ENCODE measurements at places on chromosomes 4 and X. TPM values are rescaled to one million over a fixed set of nuclear protein-coding genes. Genes with fewer than 3 reads are reported as not detected.

DNA sequence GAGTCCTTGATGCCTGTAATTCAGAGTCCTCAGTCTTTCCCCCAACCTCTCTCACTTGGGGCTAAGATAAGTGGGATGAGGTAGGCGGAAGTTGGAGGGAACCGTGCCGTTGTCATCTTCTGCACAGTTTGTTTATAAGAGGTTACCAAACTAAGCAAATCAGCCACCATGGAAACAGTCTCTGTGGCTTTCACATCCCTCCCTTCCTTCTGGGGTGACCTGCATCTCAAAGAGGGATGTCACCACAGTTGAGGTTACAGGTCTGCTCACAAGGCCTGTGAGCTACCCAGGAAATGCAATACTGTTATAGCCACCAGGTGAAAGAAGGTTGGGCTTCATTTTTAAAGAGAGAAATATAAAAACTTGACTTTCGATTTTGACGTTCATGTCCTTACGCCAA lies 26.3 kb downstream of the RTL5 start:
- no peak for DNase-seq

- DNase-seq: no peak
Measured at GRCh38 chr4:113828702-113829101, 67.2 kb upstream of the CAMK2D start.

DNA sequence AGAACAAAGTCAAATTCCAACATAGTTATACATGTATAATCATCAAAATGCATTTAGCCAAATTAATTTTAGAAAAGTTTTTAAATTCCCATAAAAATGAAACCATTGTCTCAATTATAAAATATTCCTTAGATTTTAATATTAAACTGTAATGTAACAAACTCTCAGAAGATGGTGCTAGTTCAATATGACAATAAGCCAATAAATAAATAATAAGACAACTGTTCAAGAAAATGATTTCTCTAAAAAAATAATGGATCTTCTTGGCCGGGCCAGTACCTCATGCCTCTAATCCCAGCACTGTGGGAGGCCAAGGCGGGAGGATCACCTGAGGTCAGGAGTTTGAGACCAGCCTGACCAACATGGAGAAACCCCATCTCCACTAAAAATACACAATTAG lies 80.3 kb downstream of the RAB28 start:
- DNase-seq: no peak

Gene GAGE13
- total RNA-seq: not detected

- DNase-seq: no peak
Measured at GRCh38 chrX:136549226-136549625, 17.2 kb downstream of the VGLL1 start.

- no peak for DNase-seq
Measured at GRCh38 chr4:123354701-123355100, 41.9 kb upstream of the SPRY1 start.

Gene KLKB1
- 2.4 TPM for total RNA-seq

DNA sequence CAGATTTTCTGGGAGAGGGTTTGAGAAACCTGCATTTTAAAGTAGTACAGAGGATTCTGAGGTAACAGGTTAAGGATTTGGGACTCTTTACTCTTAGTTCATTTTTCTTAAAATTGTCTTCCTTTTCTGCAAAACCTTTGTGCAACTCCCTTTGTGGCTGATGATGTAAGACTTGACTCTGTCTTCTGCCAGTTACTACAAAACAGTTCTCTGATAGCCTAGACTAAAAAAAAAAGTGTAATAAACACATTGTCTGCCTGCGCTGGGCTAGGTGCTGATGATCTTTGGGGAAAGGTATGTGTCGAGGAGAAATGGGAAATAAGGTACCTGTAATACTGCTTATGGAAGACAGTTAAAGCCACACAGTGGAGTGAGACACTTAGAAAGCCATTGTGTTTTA lies 28.7 kb downstream of the IL13RA1 start:
- DNase-seq: no peak

DNA sequence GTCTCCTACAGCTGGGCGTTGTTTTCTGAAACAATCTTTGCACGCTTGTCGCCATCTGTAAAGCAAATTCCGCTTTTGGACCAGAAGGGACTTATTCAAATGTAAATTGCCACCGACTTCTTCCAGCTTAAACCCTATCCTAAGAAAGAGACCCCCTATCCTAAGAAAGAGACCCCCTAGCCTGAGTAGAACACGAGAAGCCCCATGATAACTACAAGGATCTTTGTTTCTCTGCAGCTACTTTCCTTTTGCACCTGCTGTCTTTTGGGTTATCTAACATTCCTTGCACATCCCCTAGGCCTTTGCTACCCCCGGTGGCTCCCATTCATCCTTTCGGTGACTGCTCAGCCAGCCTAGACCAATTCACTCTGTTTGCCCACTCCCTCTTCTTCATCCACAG lies 536.0 kb upstream of the PRKX start:
- DNase-seq: no peak

- DNase-seq: no peak
Measured at GRCh38 chr4:152010710-152011079, 249.9 kb upstream of the GATB start.

GRCh38 chr4:99863804-99864203 lies 30.4 kb downstream of the LAMTOR3 start:
- DNase-seq: no peak

DNA sequence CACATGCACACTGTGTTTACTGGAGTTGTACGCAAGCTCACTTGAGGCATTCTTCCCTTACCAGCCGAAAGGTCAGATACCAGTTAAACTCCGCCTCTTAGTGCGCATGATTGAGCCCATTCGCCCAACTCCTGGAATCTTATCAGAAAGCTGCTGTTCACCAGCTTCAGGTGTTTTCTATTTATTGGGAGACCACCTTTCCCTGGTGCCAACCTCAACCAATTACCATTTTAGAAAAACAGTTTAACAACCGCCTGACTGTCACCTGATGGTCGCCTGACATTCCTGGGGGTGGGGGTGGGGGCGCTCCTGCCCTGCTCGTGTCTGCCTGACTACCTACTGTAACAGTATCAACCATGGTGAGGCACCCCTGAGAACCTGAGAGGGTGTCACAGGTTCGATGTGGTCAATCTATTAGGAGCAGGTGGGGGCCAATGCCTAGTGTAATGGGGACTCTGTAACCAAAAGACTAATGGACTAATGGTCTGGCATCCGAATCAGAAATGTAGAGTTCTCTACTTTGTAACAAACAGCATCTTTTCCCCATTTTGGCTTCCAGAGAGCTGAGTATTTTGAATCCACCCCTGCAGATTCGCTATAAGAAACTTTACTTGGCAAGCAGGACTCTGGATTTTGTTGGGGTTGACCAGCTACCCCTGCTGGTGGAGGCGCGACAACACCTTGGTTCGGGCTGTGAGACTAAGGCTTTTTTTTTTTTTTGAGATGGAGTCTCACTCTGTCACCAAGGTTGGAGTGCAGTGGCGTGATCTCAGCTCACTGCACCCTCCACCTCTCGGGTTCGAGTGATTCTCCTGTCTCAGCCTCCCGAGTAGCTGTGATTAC lies 58.2 kb upstream of the ZNF157 start:
- peak; percentile 47 for DNase-seq

- no peak for DNase-seq
Measured at GRCh38 chr4:51853027-51853682, 10.2 kb downstream of the DCUN1D4 start.

Gene CXCR3
- total RNA-seq: 2.1 TPM

Gene AMBN
- total RNA-seq: not detected

DNA sequence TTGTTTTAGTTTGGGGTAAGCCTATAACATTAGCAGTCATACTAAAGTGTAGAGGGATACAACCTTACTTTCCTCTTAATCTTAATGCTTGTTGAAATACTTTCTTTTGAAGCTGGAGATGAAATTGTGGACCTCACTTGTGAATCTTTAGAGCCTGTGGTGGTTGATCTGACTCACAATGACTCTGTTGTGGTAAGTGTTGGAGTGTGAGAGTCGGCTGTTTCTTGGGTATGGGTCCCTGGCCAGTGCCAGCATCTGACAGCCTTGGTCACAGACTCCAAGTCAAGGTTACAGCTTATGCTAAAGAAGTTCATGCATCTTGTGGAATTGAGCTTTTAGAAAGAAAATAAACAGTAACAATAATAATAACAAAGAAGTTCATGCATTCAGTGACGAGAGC lies 31.6 kb downstream of the RNF4 start:
- no peak for DNase-seq

Gene UCP1
- total RNA-seq: not detected

DNA sequence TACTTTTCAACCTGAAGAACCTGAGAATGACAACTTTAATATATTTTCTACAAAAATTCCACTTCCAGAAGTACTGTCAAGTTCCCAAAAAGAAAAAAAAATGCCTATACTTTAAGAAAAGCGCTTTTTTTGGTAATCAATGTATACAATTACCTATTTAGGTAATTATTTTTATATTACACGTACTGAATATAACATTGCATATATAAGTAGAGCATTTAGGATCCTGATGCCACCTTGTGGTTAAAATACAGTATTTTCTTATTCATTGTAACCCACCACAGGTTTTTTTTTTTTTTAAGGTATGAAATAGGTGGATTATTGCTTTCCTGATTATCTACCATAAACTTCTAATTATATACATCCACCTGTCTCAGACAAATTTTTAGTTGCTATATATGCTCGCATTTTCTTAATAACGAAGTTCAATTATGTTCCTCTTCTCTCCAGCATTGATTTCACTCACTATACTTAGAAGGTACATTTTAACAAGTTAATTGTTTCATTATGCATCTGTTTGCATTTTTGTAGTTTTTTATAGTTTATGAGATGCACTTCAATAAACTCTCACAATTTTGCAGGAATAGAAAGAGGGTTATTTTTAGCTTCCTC lies 5.2 kb downstream of the MAP9 start:
- no peak for DNase-seq

DNA sequence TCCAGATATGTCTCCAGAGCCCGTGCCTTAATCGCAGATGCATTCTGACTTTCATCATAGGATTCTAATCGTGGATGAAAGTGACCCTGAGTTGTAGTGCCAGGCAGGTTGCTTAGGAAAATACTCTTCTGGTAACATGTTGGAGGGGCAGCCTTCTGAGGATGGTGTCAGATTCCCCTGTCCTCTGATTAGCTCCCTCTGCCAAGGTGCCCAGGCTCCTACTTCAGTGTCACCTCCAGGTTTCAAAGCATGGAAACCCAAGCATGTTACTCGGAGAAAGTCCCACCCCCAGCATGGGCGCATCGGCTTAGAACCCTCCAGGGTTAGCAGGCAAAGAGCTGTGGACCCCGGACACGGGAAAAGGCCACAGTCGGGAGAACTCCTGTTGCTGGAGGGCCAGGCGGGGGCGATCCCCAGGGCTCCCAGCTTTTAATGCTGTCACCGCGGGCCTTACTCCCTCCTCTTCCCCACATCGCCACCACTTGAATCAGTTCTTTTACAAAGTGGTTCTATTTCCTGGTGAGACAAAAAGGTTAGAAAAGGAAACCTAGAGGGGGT lies 44.5 kb downstream of the TRIM2 start:
- DNase-seq: no peak

DNA sequence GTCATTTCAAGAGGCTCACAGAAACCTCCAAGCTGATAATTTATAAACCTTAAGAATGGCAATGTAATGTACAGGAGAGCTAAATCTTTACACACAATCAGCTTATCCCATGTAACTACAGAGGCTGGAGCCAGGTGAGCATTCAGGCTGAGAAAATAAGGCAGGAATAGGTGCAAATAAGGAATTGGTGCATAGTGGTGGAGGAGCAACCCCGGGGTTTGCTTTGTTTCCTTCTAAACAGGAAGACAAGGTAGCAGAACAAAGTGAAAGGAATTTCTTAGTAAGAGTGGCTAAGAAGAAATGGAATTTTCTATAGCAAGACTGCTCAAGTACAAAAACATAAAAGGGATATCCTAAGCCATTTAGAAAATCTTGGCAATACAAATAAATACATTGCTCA lies 82.4 kb downstream of the NR3C2 start:
- no peak for DNase-seq

DNA sequence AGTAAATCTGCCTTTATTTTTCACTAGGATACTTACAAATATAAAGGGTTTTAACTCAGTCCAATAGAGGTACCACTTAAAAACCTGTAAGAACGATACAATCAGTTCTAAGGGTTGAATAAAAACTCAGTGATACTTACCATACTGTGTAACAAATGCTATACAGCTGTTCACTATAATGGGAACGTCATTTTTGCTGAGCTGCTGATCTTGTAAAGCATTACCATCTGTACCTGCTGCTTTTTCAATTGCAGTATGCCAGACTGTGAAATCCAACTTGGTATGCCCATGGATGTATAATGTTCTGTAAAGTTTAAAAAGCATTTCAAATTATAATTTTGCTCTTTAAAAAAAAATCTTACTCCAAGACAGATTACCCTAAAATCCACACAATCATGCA lies 111.2 kb downstream of the ARAP2 start:
- no peak for DNase-seq

- DNase-seq: peak; percentile 82
Measured at GRCh38 chr4:145739845-145740244, 59.9 kb downstream of the C4orf51 start.

- no peak for DNase-seq
Measured at GRCh38 chr4:189507060-189507459, 433.6 kb upstream of the FRG1 start.

DNA sequence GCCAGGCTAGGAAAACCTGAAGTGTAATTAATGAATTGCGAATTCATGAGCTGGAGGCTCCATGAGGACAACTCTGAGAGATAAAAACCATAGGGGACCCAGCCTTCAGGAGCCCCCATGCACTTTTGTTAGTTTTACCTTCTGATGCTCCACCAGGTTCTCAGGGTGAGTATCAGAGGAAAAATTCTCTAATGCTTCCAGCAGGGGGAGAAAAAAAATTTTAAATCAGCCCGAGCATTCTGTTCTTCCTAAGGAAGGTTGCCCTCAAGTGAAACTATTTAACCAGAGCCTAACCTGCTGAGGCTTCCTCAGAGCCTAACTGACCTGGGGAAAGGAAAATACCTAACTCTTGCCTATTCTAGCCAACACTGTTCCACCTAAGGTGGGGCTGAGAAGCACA lies 552.6 kb downstream of the PPARGC1A start:
- DNase-seq: no peak

- no peak for DNase-seq
Measured at GRCh38 chrX:25012433-25012735, 3.4 kb downstream of the ARX start.

Gene LPAR4
- not detected for total RNA-seq

GRCh38 chr4:31009926-31010325 lies 289.8 kb downstream of the PCDH7 start:
- DNase-seq: no peak

GRCh38 chr4:71132486-71132885 lies 139.0 kb downstream of the DCK start:
- no peak for DNase-seq

Gene XKRX
- 3.3 TPM for total RNA-seq

DNA sequence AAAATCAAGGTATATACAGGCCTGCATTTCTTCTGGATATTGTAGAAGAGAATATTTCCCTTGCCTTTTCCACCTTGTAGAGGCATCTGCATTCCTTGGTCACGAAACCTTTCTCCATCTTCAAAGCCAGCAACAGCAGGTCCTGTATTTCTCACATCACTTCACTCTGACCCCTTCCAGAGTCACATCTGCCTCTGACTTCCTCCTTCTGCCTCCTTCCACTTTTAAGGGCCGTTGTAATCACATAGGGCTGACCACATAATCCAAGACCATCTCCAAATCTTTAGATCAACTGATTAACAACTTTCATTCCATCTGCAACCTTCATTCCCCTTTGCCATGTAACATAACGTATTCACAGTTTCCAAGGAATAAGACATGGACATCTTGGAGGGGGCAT lies 38.3 kb upstream of the NDP start:
- DNase-seq: no peak
